ENCODE measurements at places on chromosomes 7 and 10.
A peak's percentile ranks its signal among the peaks of the same experiment; 100 is the strongest.

DNA sequence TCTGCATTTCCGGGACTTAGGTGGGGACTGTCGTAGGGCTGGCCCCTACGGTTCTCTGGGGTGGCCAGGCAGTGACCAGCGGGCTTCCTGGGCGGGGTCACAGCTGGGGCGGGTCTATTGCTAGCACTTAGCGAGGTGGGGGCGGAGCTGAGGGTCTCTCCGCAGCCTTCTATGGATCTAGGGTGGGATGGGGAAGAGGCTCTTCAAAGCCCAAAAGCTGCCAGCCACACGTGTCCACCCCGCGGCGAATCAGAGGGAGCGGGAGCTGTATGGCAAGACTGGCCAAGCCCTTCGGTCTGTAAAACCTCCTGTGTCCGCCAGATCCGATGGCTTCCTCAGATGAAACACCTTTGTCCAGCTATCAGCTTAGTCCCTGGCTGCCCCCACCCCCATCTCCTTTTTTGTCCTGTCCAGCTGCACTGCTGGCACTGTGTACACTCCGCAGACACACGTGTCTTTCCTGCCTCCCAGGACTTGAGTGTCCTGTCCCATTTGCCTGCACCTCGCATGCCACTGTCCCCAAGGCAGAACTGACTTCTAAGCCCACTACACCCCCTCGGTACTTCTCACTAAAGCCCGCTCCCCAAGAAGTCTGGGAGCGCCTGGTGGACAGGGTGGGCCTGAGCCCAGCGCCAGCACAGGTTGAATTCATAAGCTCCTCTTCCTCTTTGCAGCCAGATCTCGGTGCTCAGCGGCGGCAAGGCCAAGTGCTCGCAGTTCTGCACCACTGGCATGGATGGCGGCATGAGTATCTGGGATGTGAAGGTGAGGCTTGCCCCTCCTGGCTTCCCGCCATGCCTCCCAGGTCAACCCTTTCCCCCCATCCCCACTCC is 14.8 kb downstream of the PDAP1 start:
- peak; percentile 13 for DNase-seq

DNA sequence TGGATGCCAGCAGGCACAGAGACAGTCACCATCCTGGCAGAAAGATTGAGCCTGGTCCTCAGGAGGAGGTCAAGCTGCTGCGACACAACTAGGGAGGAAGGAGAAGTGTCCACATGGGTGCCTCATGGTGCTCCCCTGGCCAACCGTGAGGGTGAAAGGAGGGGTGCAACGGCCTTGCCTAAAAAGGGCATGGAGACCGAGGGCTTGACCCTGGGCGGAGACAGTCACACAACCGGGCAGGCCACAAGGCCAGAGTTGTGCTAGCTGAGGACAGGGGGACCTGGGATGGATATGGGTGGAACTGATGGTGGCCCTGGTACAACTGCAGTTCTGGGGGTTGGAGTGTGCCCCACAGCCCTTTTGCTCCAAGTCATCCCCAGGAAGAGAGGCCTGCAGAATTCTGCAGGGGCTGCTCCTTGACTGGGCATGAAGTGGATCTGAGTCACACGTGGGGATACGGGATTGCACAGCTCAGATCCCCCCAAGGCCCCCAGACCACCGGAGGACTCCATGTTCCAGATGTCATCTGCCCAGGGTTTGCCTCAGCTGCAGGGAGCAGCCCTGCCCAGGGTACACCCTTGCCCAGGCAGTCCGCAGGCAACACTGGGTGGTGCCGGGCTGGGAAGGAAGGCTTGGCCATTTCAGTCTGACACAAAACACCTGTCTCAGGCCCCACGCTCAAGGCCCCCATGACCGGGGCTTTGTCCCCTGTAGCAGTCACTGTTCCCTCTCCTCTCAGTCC is 602.3 kb upstream of the MGMT start:
- DNase-seq = no peak

DNA sequence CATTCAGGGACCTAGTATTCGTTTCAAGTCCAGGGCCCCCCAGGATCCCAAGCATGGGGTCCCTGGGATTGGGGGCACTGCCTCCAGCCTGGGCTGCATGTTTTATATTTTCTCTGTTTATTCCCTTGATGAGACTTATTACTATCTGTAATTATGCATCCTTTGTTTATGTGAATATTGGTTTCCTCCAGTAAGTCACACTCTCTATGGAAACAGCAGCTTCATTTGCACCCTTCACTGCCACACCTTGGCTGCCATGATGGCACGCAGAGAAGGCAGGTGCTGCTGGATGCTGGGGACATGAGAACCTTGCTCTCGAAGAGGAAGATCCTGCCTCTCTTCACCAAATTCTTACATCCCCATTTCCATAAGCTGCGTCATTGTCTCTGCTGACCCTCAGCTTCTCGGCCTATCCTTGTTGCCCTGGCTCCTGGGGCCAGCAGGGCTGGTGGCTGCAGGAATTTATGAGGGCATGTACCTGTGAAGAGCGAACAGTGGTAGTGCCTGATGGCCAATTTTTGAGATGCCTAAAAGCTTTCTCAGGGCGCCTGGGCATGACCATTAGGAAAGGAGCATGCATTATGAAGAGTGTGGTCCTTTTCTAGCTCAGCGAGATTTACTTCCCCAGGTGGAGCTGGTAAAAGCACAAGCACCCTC is 479.3 kb upstream of the KLF6 start:
- no peak for DNase-seq

DNA sequence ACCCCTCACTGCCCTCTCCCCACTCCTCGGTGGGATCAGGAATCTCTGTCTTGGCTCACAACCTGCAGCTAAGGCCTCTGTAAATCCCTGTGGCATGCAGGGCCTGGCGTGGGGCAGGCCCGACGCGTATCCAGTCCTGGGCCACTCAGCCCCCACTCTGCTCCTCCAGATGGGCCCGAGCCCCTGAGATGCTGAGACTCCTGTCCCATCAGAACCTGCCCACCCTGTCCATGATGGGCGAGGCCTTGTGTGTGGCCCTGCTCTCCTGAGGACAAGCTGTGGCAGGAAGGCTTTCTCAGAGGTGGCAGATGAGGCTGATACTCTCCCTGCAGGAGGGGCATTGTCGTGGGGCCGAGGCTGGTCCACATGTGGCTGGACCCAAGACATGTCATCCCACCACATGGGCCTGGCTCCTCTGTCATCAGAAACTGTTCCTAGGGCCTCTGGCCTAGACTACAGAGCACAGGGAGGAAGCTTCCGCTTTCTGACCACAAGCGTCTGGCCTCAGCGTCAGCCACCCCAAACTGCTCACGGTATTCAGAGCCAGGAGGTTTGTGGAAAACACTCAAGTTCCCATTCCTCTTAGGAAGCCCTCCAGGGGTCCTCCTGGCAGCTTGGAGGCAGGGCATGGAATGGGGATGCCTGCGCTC is 6.0 kb downstream of the ALOX5 start:
- DNase-seq = no peak

DNA sequence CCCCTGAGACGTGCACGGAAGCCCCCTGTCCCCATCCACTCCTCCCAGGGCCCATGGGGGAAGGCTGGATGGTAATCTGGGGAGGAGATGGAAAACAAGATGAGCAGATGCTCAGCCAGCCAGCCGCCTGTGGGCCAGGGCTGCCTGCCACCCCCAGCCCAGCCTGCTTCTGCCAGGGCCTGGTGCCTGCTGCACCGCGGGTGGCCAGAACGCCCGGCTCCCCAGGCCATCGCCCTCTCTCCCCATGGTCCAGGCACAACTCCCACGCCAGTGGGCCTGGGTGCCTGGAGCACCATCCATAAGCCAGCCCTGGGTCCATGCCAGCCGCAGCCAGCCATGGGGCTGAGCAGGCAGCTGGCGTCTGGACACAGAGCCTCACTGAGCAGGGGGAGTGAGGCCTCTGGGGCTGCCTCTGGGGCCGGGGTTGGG is 57.2 kb upstream of the ELN start:
- DNase-seq = no peak

DNA sequence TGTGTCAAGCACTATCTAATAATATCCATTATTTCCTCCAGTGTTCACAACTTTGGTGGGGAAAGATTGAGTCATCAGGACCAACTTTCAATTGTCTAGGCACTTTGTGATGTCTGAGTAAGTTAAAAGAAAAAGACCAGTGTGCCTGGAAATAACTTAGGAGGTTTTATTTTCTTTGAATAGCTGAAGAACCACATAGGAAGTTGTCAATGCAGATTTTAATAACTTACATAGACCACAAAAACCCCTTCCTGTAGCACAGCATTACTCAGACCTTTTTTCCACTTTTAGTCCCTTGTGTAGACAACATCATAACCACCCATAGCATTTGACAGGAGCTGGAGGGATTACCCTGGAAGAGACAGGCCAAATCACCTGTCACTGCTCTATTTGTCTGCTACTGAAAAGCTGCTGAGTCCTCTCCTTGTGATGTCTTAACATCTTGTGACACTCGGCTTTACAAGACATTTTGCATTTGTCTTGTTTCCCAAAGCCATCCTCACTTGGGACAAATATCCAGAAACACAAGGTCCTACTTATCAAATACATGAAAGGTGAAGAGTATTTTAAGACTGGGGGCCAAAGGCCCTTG is 241.5 kb upstream of the PTER start:
- DNase-seq = no peak

DNA sequence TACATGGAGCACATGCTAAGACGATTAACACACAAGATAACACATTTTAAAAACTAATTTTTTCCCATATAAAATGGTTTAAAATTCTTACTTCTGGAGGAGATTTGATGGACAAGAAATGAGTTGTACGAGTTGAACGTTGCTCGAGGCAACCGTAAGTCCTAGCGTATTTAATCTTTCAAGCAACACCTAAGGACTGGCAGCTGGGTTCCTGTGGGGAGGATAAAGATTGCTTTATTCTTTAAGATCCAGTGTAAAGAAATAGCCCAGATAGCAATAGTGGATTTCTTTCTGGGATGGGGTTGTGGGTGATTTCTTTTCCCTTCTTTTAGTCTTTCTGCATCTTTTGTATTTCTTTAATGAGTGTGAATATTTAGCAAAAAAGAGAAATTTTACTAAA is 9.8 kb downstream of the TBXAS1 start:
- no peak for DNase-seq

DNA sequence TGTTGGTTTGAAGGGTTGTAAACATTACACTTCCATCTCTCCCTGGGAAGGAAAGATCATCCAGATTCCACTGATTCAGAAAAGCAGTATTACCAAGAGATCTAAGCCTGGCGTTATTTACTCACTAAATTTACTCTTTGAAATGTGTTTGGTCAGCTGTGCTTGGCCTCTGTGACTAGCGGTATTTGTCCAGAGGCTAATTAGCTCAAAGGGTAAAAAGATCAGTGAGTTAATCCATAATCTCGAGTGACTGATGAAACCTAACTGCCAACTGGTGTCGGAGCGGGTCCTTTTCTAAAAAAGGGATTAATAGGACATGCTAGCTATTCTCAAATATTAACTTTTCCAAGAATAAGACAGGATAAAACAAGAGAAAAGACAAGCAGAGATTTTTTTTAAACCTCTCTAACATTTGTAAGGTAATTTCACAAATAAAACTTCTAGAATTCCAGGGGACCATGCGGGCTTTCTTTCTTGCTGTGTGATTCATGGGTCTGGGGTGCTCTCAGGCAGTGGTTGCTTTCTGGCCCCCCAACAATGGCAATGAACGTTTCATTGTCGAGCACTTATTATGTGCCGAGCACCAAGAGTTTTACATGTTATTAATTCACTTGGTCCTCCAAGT is 247.3 kb upstream of the AOAH start:
- no peak for DNase-seq
